ENCODE measurements at places on chromosomes 6 and 20.

- DNase-seq, result no peak
These were observed 41.9 kb downstream of the TRAM2 start for GRCh38 chr6:52534966-52535390.

DNA sequence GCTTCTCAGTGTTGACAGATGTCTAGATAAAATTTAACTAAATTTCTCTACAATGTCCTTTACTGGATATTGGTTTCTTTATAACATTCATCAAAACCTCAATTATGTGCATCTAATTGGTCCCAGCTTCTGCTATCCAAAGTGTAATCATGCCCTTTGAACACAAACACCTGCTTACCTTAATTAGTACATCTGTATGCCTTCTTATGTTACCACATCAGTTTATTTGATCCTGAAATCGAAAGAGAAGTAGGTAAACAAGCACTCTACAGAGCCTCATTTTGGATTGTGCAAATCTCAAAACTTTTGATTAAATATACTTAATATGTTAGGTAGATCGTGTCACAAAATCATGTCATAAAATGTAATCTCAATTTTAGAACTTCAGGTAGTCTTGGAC is 36.5 kb downstream of the TAB2 start:
- no peak for DNase-seq

GRCh38 chr20:43752561-43753301 is 25.9 kb upstream of the GTSF1L start:
- DNase-seq, result no peak

- DNase-seq, result no peak
These were observed 801.6 kb downstream of the EPHA7 start for GRCh38 chr6:92617721-92618120.

DNA sequence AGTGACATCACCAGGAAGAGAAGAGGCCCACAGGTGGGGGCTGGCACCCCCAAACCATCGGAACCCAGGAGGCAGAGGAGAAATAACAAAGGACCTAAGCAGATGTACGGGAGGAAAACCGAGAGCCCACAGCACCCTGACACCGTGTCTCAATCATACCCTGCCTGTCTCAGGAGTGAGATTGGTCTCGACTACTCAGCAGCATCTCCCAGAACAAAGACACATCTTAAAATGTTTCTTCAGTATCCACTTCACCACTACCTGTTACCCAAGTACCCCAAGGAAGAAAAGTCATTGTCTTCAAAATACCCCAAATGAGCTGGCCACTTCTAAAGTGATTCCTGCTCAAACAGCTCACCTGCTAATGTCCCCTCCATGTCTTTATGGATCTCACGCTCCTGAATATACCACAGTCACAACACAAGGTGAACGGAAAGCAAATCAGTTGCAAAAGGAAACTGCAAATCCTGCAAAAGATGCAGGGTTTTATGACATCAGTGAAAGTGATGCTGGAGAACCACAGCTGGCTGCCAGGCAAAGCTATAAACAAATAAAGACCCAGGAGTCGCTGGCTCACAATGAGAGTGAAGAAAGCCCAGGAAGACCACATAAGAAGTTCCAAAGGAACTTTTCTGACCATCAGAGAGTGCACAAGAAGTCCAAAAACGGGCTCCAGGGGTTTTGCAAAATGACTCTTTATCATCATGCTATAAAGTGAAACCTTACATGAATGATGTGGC is 44.1 kb downstream of the PREX1 start:
- DNase-seq, result no peak

- DNase-seq, result no peak
These were observed 5.7 kb downstream of the QKI start for GRCh38 chr6:163420289-163420614.

- DNase-seq, result no peak
These were observed 2.2 kb downstream of the CD83 start for GRCh38 chr6:14119784-14120183.

DNA sequence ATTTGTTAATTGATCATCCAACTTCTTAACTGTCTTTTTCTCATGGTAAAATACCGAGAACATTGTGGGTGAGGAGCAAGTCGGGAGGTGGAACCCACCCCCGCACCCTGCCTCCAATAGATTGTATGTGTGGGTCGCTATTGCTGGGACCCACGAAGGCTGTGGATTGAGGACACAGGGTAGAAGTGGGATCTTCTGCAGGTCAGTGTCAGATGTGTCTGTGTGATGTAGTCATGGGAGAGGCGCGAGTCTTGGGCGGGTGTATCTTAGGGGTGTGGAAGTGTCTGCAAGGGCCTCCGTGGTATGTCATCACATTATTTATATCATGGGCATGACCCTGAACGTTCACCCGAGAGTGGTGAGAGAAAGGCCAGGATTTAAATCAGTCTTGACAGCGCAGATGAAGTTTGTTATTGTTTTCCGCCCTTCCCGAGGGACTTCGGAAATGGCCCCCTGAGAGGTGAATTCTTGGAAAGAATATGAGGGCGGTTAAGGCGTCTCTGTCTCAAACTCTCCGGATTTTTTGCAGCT is 472 bp upstream of the PAQR8 start:
- no peak for DNase-seq

GRCh38 chr20:63652192-63652980 is 838 bp downstream of the STMN3 start:
- no peak for DNase-seq

DNA sequence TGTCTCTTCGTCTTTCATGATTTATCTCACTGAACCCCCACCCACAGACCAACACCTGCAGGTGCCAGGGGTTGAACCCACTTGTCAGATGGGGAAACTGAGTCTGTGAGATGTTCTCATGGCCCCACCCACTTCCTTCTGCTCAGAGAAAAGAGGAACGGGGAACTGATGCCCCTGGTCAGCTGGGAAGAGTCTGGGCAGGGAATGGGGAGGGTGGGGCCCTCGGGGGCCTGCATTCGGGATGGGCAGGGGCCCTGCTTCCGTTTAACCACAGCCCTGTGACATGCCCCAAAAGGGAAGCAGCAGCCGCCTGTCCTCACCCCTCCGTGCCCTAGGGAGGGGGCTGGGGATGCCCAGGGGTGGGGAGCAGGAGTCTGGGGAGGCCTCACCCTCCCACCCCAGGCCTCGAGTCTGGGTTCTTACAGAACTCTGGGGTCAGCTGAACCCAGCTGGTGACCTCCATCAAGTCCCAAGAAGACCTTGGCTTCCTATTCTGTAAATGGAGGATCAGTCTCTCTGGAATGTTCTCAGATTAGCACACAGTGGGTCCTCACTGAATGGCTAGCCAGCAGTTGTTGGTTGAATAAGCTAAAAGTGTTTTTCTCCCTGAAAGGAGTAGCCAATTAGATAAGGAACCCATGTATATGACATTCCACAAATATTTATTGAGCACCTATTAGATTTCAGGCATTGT is 81.5 kb downstream of the CEBPB start:
- no peak for DNase-seq

DNA sequence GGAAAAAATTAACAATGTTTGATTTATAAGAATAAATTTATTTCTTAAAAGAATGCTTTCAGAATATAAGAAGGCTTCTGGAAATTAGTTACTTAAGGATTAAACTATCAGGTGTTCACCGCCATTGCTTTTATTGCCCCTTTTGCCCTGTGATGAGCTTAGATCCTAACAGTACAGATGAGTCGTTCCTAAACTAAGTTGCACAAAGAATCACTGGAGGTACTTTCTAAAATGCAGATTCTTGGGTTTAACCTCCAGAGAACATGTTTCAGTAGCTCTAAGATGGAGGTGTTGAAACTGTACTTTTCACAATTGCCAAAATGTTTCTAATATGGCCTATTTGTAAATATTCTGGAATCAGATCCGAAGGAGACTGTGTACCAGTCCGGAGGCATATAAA is 211.9 kb downstream of the GMDS start:
- no peak for DNase-seq

DNA sequence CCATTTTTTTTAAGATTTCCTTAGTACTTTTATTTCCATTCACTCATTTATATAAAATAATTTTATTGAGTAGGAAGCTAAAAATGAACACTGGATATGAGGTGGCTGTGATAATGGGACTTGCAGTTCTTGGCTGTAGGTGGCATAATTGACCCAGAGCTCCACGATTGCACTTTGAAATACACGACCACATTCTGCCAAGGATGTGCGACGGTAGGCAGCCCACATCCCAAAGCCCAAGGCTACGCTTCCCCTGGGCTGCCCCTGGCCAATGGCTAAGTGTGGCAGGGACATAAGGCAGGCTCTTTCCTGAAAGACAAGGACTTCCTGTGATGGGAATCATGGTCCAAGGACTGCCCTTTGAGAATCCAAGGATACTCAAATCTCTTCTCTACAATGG is 43.7 kb upstream of the ADTRP start:
- no peak for DNase-seq

DNA sequence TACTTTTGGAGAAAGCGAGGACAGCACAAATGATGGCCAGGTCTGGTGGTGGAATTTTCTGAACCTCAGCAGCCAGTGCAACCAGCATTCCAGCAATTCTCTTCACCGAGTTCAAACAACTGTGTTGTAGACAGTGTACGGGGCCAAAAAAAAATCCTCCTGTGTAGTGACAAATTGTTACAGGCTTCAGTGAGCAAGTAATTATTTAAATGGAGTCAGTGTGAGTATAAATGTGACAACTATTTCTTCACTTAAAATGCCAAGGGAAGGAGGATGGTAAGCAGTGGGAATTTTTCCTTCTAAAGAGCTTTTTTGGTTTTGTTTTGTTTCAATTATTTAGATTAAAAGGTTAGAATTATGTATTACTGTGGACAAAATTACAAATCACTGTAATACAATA is 154.1 kb downstream of the TMEM242 start:
- no peak for DNase-seq

DNA sequence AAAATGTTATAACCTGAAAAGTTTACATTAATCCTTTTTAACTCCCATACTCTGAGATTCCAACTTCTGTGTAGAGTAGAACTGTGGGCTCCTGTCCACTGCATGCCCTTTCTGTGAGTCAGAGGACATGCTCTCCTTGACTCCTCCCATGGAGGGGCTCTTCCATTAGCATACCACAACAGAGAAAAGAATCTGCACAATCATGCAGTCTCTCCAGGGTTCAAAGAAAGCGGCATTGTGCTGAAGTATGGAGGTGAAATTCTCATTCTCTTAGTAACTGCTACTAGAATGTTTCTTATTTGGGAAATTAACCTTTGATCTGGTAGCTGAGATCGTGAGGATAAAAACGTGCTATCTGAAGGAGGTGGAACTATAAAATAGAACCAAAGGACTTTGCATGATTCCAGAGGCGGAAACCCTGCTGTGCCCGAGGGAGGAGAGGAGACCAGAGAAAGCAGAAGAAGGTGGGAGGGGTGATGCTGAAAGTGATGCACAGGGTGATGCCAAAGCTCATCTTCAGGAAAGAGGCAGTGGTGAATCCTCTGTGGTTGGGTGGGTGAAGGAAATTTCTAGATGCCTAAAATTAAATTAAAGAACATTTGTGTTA is 202.2 kb upstream of the PCSK2 start:
- no peak for DNase-seq

- DNase-seq, result no peak
These were observed 261.3 kb downstream of the PLCB1 start for GRCh38 chr20:8393381-8393780.

DNA sequence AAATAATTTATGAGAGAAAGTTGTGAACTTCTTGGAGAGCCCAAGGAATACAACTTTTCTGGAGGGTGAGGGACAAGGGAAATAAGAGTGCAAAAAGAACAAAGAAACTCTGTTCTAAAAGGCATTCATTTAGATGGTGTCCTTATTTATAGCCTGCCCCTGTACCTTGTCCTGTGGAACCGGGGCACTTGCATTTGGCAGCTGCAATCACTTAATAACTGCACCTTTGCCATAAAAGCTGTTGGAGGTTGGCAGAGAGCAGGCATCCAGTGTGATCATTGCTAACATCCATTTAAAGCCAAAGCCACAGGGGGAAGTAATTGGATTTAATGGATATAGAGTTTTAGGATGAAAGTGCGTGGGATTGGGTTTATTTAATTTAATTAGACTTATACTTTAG is 50.8 kb upstream of the SGK1 start:
- DNase-seq, result no peak

GRCh38 chr6:161301338-161301737 is 27.5 kb upstream of the AGPAT4 start:
- no peak for DNase-seq

- no peak for DNase-seq
These were observed 587 bp upstream of the BTN3A1 start for GRCh38 chr6:26401389-26401986.

DNA sequence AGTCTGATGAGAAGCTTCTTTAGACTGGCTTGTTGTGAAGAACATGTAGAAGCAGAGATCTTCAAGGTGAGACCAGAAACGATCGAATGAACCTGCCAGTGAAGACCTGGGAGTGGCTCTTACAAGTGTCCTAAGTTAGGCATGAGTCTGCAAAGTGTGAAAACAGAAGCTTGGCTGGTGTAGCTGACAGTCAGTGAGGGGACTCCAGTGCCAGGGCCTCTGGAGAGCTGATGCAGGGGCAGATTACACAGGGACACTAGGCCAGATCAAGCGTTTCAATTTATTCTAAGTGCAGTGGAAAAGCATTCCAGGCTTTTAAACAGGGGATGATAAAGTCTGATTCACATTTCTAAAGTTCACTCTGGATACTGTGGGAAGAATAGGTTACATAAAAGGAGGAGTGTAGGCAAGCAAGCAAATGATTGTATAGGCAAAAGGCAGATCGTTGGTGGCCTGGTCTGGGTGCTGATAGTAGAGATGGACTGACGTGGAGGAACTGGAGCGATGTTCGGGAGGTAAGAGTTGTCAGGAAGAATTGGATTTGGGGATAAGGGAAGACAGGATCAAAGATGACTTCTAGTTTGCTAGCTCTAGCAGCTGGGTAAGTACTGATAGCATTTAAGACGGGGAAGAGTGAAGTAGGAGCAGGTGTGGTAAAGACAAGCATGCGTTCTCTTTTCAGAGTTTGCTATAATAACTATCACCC is 133.5 kb downstream of the MAN1A1 start:
- no peak for DNase-seq

DNA sequence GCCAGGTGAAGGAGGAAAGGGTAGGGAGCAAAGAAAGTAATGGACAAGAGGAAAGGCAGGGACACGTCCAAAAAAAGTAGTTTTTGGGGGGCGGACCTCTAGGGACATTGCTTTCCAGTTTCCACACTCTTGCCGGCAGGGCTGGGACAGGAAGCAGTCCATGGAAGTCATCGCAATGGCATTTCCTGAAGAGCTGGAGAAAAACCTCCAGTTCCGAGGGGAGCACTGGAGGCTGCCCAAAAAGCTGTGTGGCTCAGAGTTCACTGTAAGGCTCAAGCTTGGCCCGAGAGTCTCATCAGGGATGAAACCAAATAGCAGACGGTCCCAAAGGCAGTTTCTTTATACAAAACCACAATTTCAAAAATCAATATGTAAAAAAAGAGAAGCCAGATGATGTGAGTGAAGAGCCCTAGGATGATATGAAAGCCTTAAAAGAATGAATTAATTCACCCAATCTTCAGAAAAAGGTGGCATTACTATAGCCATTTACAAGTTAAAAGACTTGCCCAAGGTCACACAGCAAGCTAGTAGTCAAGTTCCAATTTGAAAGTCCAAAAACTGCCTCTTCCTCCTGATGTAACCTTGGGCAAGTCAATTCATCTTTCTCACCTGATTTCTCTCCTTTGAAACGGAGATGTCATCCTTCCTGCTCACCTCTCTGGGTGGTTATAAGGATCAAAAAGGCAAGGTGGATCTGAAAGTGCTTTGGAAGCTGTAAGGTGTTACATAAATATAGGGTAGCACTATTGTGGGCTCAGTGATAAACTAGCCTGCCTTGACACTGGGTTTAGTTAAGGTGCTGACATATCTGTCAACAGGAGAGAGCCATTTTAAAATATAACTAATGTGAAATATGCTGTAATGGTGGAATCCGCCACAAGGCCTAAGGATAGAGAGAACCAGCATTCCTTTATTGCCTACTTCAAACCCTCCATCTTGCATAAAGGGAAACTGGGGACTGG is 9.1 kb downstream of the BCL2L1 start:
- no peak for DNase-seq
